ENCODE measurements at places on chromosomes 11 and 22.
A peak's percentile ranks its signal among the peaks of the same experiment; 100 is the strongest.

DNA sequence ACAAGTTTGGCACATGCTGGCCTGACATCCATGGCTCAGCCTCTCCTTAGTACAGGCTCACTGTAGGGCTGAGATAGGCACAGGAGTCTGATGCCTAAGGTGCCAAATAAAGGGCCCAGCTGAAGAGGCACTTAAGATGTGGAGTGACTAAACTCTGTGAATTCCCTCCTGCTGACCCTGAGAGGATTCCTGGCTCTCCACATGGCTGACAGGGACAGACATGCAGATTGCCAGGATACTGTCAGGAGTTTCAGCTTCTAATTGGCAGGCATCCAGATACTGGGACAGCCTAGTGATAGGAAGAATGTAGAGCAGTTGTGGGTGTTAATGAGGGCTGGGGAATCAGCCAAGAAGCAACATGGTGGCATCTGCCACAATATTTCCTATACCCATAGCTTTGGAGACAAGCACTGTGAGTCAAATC is 558.7 kb downstream of the INSC start:
- DNase-seq, result peak; percentile 94

DNA sequence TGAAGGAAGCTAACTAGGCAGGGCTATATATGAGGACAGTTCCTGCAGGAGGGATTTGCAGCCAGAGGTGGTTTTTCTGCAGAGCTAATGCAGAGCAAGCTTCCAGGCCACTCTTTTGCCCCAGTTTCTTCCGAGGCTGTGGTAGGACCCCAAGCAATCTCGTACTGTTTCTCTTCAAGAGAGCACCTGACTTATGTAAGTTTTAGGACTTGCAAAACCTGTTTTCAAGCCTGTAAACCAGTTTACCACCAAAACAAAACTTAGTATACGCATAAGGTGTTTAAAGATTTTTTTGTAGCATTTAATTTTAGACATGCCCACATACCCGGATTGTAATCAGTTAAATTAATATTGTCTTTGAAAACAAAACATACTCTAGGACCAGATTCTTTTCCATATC is 7.7 kb upstream of the APLP2 start:
- no peak for DNase-seq

DNA sequence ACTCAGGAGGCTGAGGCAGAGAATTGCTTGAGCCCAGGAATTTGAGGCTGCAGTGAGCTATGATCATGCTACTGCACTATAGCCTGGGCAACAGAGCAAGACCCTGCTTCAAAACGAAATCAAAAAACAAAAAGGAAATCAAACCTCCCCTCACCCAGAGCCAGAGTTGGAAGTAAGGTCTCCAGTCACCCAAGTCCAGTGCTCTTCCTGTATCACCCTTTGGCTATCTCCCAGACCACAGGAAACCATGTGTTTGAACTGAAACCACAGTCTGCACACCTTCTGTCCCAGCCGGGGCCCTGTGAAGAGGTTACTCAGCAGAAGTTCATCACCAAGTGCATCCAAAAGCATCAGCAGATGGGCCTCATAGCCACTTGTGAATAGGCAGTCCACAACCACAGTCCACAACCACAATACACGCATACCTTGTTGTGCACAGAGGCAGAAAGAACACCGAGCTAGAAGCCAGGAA is 4.6 kb downstream of the MYH9 start:
- no peak for DNase-seq

DNA sequence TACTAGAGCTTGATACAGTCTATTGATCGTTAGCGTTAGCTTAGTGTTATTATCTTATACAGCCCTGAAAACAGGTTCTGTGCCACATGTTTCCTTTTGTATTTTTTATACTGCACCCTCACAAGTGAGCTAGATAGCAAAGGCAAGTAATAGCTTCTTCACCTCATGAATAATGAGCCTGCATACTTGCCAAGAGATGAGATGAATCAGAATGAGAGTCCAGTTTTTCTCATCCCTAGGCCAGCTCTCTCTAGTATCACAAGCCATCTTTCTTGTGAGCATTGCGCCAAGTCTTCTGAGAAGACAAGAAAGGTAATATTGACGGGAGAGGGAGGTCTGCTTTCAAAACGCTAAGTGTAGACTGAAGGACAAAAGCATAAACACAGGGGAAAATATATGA is 8.7 kb upstream of the CARD18 start:
- no peak for DNase-seq

DNA sequence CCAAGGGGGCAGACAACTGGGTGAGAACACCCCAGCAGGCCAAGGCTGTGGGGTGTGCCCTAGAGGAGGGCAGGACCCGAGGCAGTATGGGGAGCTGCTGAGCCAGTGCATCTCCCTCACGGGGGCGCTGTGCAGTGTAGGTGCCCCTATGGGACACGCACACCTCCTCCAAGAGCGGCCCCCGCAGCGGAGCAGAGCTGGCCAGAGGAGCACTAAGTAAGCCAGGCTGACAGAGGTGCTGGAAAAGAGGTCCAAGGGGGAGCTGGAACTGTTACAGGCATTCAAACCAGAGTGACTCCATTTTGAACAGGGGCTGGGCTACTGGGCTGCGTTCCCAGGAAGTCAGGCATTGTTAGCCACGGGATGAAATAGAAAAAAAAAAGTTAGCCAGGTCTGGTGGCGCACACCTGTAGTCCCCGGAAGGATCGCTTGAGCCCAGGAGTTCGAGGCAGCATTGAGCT is 41.8 kb downstream of the TST start:
- DNase-seq, result peak; percentile 23

- DNase-seq, result no peak
Observed at GRCh38 chr11:134292661-134293060, 16.5 kb downstream of the GLB1L3 start.

GRCh38 chr11:64970731-64971151 is 1.2 kb downstream of the MAJIN start:
- no peak for DNase-seq

GRCh38 chr11:86444981-86445380 is 70.3 kb downstream of the CCDC81 start:
- DNase-seq, result no peak

DNA sequence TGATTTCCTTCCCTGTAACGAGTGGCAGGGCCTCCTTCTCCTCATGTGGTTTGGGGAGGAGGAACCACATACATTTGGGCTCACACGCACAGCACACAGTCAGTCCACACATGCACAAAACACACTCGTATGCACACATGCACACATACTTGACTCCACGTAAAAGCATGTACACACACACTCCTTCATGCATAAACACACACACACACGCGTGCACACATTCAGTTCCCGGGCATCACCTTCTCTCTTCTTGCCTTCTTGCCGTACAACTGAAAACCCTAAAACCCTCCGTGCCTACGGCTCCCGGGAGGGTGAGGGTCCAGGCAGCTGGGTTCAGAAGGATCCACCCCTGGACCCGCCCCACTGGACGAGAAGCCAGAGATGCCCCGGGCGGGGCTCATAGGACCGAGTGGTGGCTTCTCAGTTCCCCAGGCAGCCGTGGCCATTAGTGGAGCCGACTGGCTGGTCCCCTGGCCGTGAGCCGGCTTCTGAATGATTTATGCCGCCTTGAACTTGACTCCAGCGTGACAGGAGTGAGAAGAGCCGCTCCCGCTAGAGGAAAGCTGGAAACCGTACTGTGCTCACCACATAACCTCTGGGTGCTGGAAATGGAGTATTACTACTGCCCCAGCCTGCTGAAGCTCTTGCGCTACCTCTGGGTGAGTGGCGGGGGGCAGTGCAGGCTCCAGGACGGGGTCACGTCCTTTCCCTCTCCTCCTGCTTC is 117.4 kb downstream of the KIAA1671 start:
- no peak for DNase-seq

- no peak for DNase-seq
Observed at GRCh38 chr22:27463121-27463660, 338.4 kb downstream of the MN1 start.

- DNase-seq, result no peak
Observed at GRCh38 chr22:36435516-36436415, 45.7 kb downstream of the TXN2 start.

GRCh38 chr11:22859756-22860155 is 518 bp downstream of the CCDC179 start:
- DNase-seq, result no peak

DNA sequence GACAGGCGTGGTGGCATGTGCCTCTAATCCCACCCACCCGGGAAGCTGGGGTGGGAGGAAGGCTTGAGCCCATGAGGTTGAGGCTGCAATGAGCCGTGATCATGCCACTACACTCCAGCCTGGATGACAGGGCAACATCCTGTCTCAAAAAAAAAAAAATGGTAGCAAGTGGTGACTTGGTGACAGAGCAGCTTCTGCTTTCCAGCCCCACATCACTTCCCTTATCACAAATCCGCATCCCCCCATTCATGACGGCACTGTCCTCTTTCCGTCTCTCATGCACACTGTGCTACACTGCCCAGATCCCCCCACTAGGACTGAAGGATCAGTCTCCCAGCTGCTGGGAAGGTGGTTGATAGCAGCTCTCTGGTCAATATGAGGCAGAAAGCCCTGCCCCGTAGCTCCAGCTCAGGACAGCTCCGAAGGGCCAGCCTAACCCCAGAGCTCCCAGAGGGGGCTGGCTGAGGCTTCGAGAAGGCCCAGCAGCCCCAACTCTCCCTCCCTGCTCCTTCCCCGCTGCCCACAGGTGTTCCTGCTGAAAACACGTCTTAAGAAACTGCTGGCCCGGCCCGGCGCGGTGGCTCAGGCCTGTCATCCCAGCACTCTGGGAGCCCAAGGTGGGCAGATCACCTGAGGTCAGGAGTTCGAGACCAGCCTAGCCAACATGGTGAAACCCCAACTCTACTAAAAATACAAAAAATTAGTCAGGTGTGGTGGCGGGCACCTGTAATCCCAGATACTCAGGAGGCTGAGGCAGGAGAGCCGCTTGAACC is 15.9 kb downstream of the PGA5 start:
- DNase-seq, result no peak

GRCh38 chr11:26556582-26556981 is 15.5 kb downstream of the MUC15 start:
- DNase-seq, result no peak

DNA sequence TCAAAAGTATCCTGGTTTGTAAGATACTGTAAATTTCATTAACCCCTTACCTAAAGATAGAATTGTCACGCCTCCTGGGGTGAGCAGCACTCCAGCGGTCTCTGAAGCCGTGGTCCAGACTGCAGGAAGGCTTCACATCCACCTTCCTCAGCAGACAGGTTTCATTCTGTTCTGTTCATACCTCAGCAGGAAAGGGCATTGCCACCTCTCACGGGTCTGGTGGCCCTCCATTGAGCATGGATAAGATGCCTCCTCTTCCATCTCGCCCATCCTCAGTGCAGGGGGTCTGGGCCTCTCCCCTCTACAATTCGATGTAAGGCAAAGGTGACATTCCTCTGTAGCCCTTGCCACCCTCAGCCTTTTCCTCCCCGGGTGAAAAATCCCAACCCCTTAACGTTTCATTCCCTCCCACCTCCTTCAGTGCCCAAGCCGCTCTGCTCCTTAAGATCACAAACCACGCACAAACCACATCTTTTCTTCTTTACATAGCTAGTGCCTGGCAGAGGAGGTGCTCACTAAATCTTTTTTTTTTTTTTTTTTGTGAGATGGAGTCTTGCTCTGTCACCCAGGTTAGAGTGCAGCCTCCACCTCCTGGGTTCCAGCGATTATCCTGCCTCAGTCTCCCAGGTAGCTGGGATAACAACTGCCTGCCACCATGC is 28.5 kb downstream of the RPUSD4 start:
- DNase-seq, result no peak

DNA sequence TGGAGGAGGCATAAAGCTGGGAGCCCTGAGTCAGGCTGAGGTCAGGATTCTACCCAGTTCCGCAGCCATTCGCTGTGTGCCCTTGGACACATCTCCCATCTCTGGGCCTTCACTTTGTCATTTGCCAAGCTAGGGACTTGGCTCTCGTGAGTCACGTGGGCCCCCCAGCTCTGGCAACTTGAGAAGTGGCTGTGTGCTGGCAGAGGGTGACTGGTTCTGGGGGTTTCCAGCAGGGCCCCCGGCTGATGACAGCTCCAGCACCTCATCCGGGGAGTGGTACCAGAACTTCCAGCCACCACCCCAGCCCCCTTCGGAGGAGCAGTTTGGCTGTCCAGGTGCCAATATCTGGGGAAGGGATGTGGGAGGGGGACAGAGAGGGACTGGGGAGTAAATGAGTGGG is 46.6 kb downstream of the CD6 start:
- no peak for DNase-seq

DNA sequence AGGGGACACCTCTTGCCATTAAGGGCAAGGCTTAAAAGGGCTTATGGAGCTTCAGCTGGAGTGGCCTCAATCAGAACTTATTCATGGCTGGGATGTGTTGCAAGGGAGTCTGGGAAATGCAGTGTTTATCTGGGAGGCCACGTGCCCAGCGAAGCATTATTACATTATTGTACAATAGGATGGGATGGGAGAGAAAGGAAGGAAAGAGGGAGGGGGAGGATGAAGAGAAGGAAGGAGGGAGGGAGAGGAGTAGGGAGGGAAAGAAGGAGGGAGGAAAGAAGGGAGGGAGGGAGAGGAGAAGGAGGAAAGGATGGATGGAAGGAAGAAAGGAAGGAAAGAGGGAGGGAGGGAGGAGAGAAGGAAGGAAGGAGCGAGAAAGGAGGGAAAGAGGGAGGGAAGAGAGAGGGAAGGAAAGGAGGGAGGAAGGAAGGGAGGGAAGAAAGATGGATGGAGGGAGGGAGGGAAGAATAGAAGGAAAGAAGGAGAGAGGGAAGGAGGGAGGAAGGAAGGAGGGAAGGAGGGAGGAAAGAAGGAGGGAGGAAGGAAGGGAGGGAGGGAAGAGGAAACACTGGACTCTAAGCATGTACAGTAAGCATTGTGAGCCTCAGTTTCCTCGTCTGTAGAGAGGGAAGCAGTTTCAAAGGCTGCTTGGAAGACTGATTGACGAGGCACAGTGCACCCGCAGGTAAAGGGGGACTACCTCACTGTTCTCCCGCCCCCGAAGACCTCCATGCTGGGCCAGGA is 62.2 kb downstream of the MYEOV start:
- DNase-seq, result no peak

DNA sequence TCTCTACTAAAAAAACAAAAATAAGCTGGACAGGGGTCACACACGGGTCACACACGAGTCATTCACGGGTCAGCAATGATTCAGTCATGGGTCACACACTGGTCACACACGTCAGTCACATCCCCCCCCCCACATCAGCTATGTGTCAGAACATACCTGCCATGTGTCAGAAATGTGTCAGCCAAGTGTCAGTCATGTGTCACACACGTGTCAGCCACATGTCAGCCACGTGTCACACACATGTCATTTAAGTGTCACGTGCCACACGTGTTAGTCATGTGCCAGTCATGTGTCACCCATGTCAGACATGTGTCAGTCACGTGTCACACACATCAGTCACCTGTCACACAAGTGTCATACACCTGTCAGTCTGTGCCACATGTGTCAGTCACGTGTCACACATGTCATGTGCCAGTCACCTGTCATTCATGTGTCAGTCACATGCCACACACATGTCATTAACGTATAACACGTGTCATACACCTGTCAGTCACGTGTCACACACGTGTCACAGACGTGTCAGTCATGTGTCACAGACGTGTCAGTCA is 28.7 kb upstream of the MMP20 start:
- DNase-seq, result no peak

DNA sequence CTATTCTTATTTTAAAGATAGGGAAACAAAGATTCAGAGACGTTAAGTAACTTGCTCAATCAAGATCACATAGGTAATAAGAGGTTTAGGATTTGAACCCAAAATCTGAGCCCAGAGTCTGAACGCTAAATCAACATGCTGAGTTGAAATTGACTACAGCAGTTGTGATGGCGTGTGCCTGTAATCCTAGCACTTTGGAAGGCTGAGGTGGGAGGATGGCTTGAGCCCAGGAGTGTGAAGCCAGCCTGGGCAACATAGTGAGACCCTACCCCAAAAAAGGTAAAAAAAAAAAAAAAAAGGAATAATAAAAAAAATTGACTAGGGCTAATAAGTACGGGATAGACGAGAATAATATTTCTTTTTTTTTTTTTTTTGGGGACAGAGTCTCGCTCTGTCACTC is 1.4 kb upstream of the NR1H3 start:
- DNase-seq, result no peak
